ENCODE measurements at places on chromosomes 3 and 15.

DNA sequence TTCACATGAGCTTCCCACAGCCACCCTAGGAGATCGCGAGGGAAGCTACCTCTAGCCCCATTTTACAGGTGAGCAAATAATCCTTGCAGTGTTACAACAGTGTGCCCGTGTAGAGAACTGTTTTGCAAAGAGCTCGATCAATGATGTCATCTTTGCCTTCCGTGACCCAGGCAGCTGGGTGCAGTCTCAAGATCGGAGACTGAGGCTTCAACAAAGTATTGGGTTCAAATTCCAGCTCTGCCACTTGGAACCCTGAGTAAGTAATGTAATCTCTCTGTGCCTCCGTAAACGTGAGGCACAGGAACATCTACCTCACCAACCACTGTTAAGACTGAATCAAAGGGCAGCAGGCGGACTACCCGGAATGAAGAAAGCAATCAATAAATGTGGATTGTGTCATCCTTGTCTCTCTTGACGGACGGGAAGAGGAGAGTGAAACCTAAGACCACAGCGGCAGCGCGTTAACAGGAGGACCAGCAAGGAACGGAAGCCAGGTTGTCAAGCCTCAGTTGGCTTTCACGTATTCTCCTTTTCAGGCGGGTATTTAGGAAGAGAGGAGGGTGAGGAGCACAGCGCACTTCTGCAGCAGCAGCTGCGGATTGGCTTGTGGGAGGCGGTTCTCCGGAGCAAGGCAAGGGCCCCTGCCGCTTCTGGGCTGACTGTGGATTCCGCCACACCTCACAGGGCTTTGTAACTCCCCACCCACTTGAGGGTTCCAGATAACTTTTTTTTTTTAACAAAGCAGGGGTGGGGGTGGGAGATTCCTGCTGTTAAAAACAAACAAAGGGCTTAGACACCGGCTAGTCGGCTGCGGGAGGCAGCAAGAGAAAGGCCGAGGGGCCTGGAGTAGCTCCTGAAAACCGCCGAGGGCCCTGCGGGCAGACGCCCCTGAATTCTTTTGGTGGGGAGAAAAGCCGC lies 1.5 kb upstream of the SMAD3 start:
- DNase-seq = no peak

DNA sequence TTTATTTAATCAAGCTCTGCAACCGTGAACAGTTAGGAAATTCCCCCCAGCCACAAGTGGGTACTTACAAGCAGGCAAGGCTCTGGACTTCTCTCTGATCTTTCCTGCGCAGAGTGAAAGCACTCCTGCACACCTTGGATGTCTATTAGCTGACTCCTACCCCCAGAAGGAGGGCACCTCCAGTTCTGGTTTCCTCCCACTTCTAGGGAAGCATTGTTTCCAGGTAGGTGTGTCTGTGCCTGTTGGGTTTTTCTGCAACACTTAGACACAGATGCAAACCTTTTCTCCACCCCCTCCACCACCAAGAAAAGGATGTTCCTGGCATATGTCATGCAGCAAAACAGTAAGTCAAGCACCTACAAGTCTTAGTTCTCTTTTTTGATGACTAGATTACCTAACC lies at the start of gene ZBED2:
Gene ZBED2 (minus strand): TSS at position 115 of the 400 bp plus-strand sequence. CDS start 1,145 bp downstream, outside the sequence.
- no peak for DNase-seq

DNA sequence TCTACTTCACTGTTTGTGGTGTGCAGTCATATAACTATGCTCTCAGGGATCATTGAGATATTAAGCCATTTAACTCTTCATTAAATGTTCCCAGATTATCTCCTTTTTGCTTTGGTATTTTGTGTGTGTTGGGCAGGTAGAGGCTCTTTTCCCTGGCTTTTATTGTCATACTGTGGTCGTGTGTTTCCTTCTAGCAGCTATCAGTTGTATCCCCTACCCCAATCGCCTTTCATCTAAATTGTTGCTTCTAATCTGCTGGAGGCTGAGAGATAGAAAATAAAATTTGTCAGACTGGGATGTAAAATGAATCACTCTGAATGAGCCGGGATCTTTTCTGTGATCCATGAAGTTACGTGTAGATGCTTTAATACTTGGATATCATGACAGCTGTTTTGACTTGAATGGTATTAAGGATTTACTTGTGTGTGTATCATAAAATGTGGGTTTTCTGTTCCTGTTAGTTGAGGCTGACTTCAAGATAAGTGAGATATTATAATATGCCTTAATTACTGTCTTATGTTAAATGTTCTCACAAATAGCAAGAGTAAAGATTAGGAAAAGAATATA lies 9.2 kb downstream of the NFKBIZ start:
- DNase-seq = no peak

- no peak for DNase-seq
Observed at GRCh38 chr15:45401665-45402161, 23.4 kb upstream of the GATM start.

GRCh38 chr3:23324745-23325144 lies 121.6 kb downstream of the UBE2E2 start:
- no peak for DNase-seq

DNA sequence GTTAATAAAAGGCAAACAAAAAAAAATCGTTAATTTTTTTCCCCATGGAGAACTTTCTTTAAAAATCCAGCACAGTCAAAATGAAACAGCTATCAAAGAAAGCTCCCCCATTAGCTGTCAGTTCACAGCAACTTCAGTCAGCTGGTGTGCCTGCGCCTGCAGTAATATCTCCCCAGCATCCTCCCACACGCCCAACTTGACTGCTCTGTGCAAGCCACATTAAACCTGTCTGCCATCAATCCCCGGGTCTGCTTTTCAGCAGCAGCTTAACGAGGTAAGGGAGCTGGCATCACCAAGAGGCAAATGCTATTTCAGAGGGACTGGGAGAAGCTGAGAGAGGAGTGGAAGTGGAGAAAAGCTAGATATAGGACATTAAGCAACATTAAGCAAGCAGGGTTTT lies 337.5 kb downstream of the GAP43 start:
- no peak for DNase-seq

DNA sequence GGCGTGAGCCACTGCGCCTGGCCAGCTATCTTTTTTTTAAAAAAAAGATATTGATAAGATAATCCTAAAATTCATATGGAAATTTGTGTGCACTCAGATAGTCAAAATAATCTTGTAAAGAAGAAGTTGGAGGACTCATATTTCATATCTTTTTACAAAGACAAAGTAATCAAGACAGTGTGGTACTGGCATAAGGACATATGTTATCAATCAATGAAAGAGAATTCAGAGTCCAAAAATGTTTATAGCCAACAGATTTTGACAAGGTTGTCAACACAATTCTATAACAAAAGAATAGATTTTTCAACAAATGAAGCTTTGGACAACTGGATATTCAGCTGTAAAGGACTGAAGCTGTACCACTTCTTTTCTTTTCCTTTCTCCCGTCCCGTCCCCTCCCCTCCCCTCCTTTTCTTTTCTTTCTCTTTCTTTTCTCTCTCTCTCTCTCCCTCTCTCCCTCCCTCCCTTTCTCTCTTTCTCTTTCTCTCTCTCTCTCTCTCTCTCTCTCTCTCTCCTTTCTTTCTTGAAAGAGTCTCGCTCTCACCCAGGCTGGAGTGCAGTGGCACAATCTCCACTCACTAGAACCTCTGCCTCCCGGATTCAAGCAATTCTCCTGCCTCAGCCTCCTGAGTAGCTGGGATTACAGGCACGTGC lies 126.8 kb downstream of the GSK3B start:
- peak; percentile 9 for DNase-seq

DNA sequence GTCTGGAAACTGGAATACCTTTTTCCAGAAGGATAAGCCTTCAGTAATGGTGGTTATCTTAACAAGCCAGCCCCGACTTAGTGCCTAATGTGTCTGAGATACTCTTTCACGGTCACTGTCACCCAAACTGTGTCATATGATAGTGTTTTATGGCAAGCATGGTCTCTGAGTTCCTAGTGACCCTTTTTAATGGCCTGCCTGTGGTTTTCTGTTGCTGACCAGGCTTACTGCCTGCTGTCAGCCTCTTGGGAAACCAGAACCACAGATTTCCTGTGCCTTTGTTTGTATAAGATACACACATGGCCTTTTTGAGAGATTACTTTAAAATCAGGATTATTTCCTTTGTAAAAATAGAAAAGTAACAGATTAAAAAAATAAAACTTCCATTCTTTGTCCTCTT lies 22.4 kb downstream of the HPS3 start:
- peak; percentile 42 for DNase-seq

- DNase-seq = no peak
Observed at GRCh38 chr15:61571026-61571425, 341.9 kb upstream of the RORA start.

DNA sequence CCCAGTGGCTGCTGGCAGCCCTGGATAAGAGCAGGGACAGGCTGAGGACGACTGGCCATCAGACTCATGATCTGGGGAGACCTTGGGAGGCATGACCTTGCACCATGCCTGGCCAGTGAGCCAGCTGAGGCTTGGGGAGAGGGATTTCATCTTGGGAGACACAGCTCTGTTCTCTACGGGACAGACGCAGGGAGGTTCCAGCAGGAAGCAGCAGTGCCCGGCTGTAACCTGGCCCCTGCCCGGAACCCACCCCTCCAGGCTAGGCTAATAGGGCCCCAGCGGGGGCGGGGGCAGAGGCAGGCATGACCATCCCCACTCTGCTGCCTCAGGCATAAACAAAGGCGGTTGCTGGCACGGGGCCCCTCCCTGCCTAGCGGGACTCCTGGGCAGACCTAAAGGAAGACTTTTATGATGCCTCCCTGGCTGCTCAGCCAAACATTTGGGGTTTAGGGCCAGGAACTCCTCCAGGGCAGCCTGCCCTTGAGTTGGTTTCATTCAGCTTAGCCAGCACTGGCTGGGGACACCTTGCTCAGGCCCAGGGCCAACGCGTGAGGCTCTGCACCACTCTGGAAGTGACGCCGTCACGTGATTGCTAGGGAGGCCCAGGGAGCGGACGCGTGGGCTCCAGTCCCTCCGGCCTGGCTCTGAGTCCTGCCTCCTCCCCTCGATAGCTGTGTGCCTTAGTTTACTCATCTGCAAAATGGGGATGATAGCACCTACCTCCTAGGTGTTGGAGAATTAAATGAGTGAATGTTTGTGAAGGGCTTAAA lies 27.6 kb downstream of the HDAC11 start:
- DNase-seq = peak; percentile 64
